ENCODE measurements at places on chromosomes 3 and 15.

GRCh38 chr3:185270956-185271332, 17.1 kb upstream of the EHHADH start:
- DNase-seq: no peak

- DNase-seq: no peak
Measured at GRCh38 chr3:158617982-158618875, 26.1 kb upstream of the GFM1 start.

DNA sequence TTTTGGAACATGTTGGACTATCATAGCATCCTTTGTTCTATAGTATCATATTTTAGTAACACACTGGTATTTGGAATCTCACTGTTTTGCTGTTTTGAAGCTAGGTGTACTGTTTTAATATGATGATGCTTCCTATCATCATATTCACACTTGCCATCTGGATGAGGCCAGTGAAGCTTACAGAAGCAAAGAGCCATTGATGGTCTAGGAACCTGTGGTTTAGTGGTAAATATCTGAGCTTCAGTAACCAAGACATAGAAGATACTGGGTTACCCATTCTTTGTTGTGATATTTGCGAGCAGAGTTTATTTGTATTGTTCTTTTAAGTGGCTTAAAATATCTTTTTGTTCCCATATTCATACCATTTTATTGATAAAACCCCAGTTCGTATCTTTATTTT, 304.1 kb downstream of the SATB1 start:
- DNase-seq: no peak

GRCh38 chr3:70996082-70996481, 587.4 kb downstream of the FOXP1 start:
- DNase-seq: no peak

DNA sequence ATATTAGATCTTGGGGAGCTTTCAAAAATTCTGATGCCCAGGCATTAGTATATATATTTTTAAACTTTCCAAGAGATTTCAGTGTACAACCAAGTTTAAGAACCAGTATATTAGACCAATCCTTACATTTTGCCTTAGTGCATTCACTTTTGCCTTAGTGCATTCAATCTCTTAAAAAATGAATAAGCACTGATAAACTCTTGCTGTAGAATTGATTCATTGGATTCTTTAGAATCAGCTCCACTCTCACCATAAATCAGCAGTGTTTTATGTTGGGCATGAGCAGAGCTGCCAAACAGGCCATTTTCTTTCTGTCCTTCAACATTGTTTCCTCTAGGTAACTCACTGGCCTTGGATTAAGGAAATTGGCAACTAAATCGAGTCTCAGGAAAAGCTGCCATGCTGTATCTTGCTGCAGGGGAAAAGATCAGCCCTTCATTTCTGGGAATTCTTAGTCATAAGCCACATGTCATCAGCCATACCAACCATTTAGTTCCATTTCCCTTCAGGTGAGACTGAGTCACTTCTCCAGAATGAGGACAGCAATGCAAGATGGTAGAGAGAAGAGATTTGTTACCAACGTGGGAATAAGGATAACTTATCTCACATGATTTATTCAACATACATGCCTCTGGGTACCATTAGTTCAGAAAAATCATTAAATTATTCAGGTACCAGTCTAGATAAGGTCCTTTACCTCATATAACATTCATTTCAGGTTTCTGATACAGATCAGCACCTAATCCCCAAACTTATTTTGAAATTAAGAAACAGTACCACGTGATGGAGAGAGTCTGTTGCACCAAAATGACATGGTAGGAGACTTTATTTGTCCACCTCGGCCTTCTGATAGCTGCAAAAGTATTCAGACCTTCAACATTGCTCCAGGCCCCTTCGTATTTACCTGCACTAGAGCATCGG, 192.5 kb downstream of the P3H2 start:
- no peak for DNase-seq

DNA sequence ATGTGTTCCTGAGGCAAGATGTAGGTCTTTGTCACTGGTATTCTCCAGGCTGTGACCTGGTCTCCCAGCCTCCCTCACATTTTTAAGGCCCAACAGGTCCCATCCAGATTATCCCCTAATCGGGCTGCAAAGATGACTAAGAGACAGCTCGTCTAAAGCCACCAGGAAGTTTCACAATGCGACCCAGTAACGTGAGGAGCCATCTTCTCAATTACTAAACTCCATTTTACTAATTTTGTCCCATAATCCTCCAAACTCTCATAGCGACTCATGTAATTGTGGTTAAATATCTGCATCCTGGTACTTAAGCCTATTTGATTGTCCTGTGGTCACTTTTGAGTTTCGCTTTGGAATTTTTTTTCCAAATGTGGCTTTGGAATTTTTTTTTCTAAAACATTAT, 8.7 kb upstream of the PLA2G4F start:
- DNase-seq: no peak

DNA sequence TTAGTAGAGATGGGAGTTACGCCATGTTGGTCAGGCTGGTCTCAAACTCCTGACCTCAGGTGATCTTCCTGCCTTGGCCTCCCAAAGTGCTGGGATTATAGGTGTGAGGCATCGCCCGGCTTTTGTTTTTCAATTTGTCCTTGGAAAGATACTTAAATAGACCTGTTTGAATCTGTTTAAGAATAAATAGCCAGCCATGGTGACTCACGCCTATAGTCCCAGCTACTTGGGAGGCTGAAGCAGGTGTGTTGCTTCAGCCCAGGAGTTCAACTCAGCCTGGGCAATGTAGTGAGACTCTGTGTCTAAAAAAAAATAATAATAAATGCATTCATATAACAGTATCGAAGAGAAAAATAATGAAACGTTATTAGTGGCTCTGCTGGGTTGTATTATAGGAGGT, 17.3 kb downstream of the SNAPC5 start:
- DNase-seq: no peak

- DNase-seq: no peak
Measured at GRCh38 chr3:94460931-94461330, 398.1 kb downstream of the NSUN3 start.

- no peak for DNase-seq
Measured at GRCh38 chr15:33780011-33780768, 188.1 kb upstream of the CHRM5 start.

- DNase-seq: no peak
Measured at GRCh38 chr3:45332901-45333407, 55.4 kb upstream of the LARS2 start.

DNA sequence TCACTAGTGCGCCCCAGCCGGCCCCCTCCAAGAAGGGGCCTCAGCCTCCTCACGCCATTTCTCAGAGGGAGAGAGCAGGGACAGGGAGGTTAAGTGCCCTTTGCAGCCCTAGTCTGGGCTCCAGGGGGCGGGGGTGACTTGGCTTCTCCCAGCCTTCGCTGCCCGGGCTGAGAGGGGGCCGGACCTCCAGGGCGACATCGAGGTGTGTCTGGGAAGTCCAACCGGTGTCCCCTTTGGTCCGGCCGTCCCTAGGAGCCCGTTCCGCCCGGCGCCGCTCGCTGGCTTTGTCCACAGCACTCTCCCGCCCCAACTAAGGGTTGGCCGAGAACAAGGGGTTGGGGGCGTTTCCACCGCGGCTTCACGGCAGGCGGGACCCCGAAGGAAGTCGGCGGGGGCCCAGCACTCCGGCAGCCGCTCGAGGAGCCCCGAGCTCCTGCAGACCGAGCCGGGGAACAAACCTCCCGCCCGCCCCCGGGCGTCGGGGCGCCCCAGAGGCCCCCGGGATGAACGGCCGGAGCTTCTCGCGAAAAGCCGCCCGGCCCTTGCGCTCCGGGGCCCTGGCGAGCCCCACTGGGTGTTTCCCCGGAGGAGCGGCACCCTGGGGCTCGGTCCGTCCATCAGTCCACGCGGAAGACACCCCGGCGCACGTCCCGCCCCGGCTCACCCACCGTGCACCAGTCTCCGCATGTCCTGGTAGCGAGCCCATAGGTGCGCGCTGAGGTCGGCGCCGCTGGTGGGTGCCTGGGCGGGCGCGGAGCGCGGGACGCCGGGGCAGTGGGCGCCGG, 627 bp downstream of the NT5DC2 start:
- peak; percentile 17 for DNase-seq

DNA sequence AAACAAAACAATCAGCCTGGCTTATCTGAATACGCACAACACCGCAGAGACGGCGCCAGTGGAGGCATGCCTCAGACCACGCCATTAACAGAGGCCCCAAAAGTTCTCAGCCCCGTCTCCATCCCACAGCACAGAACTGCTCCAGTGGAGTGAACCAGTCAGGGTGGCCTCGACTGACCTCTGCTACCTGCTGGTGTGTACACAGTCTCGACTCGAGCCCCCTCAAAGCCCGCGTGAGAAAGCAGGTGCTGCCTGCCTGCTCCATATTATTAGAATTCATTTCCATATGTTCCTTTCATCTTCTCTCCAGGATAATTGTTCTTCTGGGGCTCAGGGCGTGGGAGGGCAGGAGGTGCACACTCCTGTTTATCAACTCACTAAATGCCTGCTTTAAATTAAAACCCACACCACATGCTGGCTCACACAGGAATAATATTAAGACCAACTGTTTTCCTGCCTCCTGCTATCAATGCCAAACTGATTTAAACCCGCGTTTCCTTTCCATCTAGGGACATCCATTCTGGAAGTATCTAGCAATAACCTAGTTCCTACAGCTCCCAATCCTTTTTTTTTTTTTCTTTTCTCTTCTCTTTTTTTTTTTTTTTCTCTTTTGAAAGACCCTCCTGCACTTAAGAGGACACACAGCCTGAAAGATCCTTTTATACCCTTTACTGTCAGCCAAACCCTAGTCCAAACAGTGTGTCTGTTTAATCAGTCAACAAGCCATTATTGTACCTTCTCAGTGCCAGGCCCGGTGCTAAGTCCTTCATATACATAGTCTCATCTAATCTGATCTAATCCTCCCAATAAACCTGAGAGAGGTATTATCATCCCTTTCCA, 101.2 kb downstream of the TLE3 start:
- DNase-seq: no peak

DNA sequence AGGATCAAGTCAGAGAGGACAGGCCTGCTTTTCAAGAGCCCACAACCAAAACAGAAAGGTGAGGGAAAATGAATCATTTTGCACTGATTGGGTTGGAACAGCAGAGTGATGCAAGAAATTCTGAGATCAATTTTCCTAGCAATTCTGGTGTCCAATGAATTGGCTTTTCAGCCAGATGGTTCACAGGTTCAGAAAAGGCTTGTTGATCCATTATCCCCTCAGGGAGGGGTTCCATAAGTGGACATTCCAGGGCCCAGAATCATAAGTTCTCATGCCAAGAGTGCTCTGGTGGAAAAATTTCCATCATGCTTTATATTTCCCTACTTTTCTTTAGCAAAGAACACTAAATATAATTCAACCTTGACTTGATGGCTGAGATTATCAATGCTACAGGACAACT, 16.2 kb downstream of the RBP2 start:
- no peak for DNase-seq

DNA sequence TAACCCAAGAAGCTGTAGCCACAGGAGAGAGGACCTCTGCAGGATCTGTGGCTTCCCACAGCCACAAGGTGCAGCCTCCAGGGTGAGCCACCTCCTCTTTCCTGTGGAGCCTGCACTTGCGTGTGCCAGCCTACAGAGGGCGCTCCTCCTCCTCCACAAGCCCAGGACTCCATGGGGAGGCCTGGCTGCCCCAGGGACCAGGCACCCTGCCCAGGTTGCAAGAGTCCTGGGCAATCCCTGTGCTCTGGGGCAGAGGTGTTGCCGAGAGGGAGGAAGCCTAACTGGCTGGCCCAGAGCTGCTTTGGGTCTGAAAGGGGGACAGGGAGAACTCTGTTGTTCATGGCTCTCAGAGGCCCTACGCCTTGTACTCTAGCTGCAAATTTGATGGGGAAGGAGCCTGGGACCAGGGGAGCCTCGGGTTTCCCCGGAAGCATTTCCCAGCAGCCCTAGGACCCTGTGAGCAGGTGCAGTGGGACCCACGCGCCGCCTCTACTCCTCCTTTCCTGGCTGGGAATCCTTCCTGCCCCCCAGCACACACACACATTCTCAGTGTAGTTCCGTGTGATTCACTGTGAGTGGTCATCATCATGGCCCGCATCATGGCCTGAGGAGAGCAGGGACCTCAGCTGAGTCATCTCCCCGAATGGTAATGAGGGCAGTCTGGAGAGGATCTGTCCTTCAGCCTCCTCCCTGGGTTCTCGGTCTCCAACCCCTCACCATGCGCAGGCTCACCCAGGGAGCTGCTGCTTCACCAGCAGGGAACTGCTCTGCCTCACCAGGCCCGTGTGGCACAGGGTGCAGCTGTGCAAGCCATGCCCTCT, 24.3 kb downstream of the TBC1D21 start:
- DNase-seq: peak; percentile 55

DNA sequence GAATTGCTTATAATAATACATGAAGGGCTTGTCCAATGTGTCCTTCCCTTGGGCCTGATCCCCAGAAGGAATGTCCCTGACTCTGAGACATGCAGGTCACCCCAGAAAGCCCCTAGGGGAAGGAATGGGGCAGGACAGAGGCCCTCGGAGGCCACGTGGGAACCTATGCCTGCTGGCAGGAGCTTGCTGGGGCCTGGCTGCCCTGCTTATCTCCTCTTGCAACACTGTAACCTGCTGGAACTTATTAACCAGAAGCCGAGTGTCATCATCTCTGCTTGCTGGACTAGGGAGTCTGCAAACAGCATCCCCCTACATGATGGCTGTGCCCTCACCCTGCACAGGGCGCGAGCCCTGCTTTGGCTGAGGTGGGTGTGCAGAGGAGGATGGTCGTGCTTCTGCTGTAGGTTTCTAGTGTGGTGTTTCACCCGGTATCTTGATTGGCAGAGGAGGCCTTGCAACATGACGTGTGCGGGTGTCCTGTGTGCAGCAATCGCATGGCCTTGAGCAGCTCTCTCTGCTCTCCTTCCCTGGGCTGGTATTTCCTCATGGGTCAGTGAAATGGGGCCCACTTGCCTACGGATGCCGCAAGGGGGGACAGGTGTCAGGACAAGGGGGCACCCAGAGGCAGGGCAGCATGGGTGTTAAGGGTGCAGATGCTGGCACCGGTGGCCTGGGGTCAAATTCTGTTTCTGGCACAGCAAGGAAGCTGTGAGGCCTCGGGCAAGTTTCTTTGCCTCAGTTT, 5.0 kb downstream of the CHST13 start:
- DNase-seq: no peak

- no peak for DNase-seq
Measured at GRCh38 chr3:19744047-19744446, 190.0 kb downstream of the EFHB start.

All from T-helper 9 cell (primary cell).